Right forelimb (tissue), 1 donor: ENCODE measurements at places on chromosomes 7 and 10.

DNA sequence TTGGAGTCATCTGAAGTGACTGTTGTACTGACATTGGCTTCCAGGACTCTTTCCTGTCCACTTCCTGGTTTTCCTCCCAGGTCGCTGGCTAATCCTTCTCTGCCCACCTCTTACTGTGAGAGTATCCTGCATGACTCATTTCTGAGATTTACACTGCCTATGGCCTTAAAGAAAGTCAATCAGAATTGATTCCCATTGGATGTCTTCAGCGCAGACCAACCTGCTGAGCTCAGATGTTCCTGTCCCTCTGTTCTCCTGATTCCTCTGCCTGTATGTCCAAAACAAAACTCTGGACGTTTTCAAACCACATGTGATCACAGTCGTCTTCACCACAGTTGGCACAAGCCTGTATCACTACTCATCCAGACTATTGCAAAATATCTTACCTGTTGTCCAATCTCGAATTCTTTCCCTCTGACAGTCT is 262.1 kb downstream of the CREB5 start:
- DNase-seq: no peak

- DNase-seq: no peak
These were observed 2.6 kb downstream of the MET start for GRCh38 chr7:116674508-116675173.

GRCh38 chr10:30598105-30598776 is 31.3 kb downstream of the LYZL2 start:
- DNase-seq: no peak

- DNase-seq: no peak
These were observed 5.0 kb downstream of the MXI1 start for GRCh38 chr10:110212119-110213006.

DNA sequence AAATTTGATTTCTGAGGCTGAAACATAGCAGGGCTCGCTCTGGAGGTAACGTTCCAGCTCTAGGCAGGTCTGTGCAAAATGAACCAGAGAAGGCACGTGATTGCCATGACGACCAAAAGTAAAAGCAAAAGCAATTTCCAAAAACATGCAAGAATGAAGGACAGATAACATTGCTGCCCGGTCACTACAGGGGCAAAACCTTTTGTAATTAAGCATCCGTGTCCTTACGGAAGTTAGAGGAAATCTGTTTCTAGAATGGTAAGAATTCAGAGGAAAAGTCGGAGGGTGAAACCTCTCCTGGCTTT is 2.9 kb downstream of the KLF6 start:
- DNase-seq: no peak

GRCh38 chr7:55545496-55545895 is 26.8 kb downstream of the VOPP1 start:
- no peak for DNase-seq

DNA sequence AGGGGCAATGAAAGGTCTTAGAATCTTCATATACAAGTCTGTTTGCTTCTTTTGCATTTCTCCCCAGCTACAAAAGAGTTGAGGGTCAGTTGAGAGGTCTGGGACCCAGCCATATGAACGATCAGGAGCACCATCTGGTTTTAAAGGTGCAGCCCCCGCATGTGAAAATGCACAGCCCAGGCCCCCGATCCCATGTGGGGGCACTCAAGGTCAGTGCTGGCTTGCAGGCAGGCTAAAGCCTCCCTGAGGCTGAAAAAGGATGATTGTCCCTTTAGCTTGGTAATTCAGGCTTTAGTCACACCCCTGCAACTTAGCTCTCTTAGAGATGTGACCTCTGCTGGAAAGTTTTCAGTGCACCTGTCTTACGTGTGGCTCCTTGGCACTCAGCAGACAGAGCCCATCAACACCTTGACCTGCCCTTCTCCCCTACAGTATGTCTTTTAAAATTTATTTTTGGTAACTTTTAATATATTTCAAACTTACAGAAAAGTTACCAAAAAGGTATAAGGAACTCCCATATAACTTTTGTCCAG is 80.1 kb upstream of the PDCD4 start:
- no peak for DNase-seq

GRCh38 chr7:108266035-108266434 is 135.9 kb upstream of the LAMB4 start:
- DNase-seq: no peak

DNA sequence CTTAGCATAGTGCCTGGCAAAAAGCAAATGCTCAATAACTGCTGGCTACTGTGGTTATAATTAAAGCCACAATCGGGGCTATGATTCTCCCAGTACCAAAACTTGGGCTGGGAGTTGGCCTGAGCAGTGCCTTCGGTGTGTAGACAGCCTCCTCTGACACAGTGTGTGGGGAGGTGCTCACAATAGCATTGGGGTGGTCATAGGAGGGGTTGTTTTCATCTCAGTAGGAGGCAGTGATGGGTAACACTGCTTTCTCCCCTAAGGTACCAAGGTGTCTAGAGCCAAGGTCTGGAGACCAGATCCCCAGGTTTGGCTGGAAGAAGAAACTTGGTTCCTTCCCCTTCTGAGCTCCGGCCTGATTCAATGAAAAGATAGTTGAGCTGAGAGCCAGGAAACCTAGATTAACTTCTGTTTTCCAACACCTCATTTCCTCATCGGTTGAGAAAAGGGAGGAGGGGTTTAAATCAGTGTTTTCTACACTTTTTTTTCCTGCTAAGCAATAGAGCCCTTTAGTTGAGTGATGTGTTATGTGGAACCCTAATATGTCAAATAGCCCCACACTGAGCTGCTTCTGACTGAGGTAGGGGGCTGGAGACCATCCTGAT is 68.2 kb downstream of the LRMDA start:
- DNase-seq: no peak

- DNase-seq: peak; percentile 89
These were observed 505 bp downstream of the HNRNPA2B1 start for GRCh38 chr7:26200038-26200443.

- DNase-seq: no peak
These were observed 3.3 kb downstream of the CHN2 start for GRCh38 chr7:29197916-29198315.

DNA sequence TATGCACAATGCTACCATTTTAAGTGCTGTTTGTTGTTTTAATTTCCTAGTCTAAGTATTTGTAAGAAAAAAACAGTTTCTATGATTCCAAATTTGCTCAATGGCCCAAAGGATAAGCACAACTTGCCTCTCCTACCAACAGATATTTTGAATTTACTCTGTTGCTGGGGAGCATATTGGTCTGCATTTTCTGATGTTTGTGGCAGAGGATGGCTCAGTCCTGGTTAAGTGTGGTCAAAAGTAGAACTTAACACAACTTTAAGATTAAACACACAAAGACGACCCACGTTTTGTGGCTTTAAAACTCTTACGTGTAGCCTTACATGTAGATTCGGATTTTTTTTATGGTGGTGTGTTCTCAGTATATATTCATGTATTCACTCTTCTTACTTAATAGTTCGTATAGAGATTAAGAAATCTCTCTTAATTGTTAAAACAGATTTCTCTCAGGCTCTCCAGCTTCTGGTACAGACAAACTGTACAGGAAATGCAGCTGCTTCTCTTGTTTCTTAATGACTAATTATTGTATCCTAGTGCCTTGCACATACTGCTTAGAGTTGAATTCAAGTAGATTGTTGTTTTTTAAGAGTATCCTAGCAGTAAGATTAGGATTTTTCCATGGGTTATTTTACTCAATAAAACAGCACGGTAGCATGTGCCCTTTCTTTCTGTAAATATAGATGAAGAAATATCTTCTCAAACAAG is 86.2 kb downstream of the GPR85 start:
- no peak for DNase-seq

- DNase-seq: no peak
These were observed 163.3 kb upstream of the PRKCQ start for GRCh38 chr10:6743291-6743849.

GRCh38 chr7:43844662-43845061 is 24.7 kb downstream of the MRPS24 start:
- DNase-seq: no peak

DNA sequence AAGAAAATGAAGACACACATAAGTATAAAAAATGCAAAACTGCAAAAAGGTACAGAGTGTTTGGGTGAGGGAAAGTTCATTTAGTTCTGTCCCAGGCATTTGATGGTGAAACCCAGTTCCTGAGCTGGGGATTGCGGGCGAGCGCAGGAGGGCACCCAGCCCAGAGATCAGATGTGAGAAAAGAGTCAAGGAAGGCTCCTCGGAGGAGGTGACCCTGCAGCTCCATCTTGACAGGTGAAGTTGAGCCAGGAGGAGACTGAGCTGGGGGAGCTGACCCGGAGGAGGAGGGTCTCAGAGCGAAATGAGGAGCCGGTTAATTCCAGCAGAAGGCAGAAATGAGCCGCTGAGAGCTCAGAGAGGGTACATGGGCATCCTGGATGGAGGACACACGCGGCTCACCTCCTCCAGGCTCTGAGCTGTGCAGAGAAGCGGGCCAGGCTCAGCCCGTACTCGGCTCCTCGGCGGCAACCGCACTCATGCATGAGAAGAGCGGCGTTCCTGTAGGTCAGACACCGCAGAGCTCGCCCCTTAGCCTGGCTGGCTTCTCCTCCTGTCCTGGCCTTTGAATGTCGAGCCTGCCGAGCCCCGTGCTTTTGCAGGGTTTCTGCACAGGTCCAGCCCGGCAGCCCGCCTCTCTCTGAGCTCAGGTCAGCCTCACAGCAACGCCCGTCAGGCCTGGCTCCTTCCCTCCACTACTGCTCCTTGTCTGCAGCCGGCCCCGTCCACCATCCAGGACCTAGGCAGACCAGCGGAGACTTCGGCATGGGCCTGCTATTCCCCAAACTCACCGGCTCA is 9.5 kb upstream of the RAMP3 start:
- peak; percentile 35 for DNase-seq

DNA sequence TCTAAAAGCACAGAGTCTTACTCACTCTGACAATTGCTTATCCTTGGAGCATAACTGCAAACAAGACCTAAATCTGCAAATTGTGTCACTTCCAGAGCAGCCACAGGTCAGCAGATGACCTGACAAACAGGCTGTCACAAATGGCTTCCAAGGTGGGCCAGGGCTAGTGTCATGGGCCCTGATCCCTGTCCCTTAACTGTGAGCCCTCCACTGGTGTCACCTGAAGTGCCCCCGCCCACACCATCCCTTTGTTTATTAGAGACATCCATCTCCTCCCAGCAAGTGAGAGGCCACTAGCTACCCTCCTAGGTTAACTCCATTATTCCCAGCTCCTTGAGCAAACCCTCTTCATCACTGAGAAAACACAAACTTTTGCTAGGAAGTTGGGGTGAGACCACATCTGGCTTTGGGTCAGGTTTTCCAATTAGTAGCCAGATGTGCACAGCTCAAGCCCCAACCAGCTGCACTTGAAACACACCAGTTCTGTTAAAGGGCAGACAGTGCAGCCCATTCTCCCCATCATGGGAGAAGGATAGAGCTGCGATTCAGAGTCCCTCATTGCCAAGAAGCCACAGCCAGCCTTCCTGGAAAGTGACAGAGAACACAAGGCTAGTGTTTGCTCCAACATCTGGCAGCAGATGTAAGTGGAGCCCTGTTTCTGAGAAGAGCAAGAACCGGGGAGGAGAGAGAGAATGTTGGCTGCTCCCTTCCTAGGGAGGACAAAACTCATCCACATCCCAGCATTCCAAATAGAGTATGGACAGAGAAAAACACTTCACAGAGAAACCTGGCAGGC is 75.7 kb upstream of the NANOS1 start:
- DNase-seq: peak; percentile 66

DNA sequence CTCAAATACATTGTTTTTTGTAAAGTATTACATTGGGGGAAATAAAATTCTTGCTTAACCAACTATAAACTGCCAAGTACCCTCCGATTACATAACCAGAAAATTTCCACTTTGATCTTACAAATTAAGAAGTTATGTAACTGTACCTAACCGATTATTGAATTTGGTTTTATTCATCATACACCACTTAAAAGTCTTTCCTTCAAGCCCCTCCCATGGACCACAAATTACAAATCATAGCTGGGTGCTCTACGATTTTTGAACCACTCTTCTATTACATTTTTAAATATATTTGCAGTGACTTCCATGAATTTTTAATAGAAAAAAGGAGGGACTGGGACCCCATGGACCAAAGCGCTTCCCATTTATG is 630 bp downstream of the ZNF680 start:
- DNase-seq: no peak

GRCh38 chr10:69186524-69186923 is 6.5 kb downstream of the SUPV3L1 start:
- no peak for DNase-seq

- no peak for DNase-seq
These were observed 29.5 kb upstream of the EBF3 start for GRCh38 chr10:129993621-129994020.

DNA sequence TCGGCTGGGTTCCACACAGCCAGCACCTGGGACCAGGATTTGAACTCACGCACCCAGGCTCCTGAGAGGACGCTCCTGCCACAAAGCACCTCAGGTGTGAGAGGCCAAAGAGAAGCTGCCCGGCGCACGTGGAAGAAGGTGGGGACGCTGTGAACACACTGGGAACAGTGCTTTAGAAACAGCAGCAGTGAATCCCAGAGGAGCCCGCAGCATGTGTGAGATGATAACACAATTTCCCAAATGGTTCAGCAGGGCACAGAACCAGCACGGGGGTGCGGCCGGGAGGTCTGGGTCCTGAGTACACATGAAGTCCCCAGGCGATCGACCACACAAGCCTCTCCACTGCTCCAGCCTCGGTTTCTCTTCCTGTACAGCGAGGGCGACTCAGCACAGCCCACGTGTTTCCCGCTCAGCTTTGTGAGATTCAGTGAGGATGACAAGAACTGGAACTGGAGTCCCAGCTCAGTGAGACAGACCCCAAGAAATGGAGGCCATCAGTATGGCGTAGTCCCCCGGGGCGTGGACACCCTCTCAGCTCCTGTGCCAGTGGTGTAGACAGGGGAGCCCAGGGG is 188.3 kb downstream of the MAD1L1 start:
- no peak for DNase-seq

DNA sequence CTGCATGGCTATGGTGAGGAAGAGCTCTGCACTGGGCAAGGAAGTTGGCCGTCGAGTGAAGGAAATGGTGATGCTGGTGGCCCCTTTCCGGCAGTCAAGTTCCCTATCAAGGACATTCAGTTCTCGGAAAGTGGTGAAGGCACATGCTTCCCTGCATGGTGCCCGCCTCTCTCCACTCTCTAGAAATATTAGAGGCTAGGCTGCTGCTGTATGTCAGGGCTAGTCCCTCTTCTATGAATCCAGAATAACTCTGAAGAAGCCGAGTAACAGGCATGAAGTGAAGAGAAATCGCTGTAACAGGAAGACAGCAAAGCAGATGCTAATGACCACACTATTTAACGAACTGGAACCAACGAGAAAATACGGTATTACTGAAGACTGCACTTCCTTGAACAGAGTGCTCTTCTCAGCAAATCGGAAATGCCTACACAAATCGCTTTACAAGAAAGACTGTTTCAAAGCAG is 5.4 kb downstream of the IDI1 start:
- no peak for DNase-seq

GRCh38 chr7:111841596-111842205 is 279.4 kb upstream of the IMMP2L start:
- no peak for DNase-seq

DNA sequence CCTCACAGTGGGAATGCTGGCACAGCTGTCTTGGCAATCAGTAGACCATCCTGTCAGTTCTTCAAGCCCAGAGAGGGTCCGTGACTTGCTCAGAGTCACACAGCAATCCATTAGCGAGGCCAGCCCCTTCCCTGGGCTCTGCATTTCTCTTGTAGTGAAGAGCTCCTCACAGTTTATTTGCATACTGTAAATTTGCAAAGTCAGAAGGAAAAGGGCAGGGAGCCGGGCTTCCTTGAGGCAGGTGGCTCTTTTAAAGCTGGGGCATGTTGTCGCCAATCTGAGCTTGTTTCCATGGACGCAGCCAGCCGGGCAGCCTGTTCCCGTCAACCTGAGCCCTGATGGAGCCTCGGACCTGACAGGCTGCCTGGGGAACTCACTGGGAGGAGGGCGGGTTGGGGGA is 123.4 kb downstream of the CUX1 start:
- no peak for DNase-seq
